ENCODE measurements at places on chromosomes 13 and 19.
A peak's percentile ranks its signal among the peaks of the same experiment; 100 is the strongest.

DNA sequence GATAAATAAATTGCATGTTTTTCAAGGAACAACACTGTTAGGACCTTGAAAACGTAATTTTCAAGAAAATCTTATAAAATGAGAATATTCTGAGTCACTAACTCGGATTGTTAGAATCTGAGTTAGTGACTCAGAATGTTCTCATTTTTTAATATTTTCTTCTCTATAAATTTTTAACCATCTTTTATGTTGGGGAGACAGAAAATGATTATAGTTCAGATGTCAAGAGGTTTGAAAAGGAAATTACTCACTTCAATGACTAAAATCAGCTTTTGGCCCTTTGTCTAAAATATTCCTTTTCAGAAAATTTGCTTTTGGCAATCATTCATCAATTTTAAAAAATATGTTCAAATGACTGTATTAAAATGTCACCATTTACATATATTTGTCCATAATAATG is 264.2 kb upstream of the EDNRB start:
- no peak for DNase-seq

DNA sequence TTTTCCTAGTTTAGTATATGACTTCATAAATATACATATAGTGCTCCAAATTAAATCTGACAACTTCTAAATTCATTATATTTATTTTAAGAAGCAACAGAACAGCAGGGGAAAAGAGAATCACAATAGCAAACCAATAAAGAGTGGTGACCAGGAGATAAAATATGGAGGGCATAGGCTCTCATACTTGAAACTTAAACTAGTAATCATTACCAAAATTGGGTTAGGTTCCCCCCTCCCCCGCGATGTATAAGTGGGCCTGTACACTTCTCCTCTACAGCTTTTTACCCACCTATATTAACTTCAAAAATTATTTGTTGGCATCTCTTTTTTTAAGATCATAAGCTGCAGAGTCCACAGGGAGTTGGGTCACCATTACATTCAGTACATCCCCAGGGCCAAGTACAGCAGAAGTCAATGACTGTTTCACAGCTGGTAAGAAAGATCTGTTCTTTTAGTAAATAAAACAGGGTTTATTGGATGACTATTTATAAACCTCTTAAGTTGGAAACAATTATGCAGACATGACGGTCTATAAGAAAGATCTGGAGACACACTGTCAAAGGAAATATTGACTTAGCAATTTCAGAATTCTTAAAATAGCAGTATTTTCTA is 29.4 kb downstream of the KLF12 start:
- no peak for DNase-seq

- DNase-seq: no peak
Measured at GRCh38 chr13:27667946-27668345, 46.3 kb downstream of the POLR1D start.

DNA sequence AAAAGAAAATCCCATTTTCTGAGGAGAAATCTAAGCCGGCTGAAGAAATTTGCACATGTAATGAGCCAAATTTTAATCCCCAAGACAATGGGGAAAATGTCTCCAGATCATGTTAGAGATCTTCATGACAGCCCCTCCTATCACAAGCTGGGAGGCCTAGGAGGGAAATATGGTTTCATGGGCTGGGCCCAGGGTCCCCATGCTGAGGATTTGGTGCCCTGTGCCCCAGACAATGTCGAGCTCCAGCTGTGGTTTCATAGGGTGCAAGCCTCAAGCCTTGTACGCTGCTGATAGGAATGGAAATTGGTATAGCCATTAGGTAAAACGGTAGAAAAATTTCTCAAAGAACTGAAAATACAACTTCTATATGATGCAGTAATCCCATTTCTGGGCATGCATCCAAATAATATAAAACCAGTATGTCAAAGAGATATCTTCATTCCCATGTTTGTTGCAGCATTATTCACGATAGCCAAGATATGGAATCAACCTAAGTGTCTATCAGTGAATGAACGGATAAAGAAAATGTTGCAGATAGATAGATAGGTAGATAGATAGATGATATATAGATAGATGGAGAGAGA is 19.3 kb upstream of the FREM2 start:
- DNase-seq: no peak

- peak; percentile 42 for DNase-seq
Measured at GRCh38 chr19:44112802-44113137, 429 bp upstream of the ZNF225 start.

GRCh38 chr13:28012383-28012782 is 23.9 kb upstream of the URAD start:
- DNase-seq: no peak

GRCh38 chr19:14474827-14475226 is 327 bp downstream of the PTGER1 start:
- no peak for DNase-seq

- no peak for DNase-seq
Measured at GRCh38 chr13:89324582-89324981, 1653.4 kb downstream of the SLITRK5 start.

DNA sequence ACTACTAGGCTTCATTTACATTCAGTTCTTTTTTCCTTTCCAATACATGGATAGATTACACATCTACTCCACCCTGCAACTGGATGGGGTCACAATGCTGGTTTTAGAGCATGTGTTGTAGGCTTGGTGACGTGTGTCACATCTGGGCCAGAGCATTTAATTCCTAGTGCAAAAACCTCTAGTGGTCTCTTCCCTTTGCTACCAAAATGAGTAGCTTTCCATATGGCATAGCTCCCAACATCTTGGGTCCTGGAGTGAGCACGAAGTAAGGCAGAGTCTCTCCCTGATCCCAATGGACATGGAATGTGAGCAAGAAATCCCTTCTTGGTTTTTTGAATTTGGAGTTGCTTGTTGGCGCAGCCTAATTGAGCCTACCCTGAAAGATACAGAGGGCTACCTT is 51.7 kb downstream of the TNFSF11 start:
- no peak for DNase-seq

- no peak for DNase-seq
Measured at GRCh38 chr19:18292810-18293641, 11.6 kb upstream of the JUND start.

DNA sequence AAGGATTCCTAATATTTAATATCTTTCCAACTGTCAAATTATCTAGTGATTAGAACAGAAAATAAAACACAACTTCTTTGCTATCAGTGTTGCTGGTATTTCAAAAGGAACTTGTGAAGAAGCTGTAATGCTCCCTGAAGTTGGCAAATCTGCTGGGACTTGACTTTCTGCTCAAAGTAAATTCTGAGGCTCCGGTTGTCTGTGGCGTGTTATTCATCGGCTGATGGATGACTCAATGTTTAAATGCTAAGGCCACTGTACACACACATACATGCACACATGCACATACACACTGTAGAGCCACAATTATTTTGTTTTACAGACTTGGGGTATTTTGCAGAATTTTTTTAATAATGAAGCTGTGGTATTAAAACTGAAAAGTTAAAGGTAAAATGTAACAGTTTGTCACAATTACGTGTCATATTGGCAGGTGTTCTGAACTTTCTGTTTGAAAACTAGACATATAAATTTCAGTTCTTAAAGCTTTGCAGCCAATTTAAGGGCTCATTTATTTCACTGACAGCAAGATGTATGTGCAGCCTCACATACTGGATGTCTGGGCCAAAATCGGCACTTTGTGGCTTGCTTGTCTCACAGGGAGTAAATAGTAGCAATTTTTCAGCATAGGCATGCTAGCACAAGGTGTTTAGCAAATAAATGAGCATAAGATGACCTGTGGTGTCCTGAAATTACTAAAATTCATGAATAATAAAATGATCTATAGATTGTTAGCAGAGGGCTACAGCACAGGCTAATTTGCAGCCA is 1691.7 kb upstream of the PCDH20 start:
- DNase-seq: peak; percentile 70

DNA sequence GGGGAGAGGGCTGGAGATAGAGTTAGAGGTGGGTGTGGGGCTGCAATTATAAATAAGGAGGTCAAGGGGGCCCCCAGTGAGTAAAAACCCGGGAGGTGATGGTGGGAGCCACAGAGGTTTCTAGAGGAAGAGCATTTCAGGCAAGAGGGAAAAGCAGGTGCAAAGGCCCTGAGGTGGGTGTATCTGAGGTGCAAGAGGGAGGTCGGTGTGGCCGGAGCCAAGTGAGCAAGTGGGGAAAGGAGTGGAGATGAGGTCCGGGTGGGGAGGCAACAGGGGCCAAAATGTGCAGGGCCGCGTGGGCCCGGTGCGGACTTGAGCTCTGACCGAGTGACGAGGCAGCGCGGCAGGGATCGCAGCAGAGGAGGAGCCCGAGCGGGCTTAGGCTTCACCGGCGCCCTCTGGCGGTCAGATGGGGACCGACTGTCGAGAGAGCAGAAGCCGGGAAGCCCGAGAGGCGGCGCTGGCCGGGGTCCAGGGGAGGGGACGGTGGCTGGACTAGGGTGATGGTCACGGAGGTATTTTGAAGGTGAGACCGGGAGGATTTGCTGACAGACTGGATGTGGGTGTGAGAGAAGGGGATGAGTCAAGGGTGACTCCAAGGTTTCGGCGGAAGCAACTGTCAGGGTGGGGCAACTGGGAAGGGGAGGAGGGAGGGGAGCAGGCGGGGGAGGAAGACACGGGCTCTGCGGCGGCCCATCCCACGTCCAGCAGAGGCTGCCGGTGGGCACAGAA is 17.7 kb upstream of the SPACA4 start:
- peak; percentile 92 for DNase-seq

DNA sequence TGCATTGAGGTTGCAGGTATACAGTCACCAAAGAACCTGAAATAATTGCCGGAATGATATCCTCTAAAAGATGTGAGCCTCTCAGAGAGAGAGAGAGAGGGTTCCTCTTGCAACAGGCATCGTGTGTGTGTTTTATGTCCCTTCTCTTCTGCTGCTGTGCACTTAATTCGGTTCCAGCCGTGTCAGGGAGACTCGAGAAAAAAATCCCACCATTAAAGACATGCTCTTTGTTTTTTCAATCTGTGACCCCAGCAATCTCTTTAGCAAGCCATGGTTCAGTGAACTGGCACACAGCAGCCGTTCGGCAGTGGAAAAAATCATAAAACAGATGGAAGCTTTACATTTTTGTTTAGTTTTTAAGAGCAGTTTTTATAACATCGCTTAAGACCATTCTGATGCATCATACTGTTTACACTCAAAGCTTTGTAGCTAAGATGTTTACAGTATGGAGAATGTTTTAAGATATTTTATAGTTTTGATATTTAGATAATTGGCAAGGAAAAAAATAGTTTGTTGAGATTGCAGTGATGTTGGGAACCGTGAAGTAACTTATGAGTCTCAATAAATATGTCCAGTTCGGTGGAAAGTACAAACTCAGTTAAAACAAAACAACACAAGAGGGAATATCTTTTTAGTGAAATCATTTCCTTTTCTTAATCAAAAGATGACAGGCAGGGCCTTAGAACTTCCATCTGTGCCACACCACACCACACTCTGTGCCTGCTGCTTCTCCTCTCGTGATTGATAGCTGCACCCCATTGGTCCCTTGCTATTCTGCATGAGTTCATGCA is 31.2 kb upstream of the ZNF536 start:
- peak; percentile 72 for DNase-seq

- DNase-seq: no peak
Measured at GRCh38 chr13:36903925-36904595, 16.0 kb downstream of the SMAD9 start.

DNA sequence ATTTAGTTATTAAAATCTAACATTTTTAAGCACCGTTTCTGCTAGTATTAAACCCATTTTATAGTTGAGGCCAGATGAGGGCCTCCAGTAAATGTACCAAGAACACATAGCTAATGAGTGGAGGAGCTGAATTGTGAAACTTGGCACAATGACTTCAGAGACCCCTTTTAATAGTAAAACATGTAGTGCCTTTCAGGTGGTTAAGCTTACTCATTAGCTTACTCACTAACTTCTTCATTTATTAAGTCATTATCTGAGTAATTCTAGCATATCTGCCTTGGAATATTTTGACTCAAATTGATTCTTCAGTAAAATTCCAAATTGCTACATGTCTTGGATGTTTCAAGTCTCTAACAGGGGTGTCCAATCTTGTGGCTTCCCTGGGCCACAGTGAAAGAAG is 735.2 kb downstream of the LIG4 start:
- DNase-seq: no peak

GRCh38 chr19:33809960-33810359 is 13.3 kb downstream of the KCTD15 start:
- DNase-seq: no peak

DNA sequence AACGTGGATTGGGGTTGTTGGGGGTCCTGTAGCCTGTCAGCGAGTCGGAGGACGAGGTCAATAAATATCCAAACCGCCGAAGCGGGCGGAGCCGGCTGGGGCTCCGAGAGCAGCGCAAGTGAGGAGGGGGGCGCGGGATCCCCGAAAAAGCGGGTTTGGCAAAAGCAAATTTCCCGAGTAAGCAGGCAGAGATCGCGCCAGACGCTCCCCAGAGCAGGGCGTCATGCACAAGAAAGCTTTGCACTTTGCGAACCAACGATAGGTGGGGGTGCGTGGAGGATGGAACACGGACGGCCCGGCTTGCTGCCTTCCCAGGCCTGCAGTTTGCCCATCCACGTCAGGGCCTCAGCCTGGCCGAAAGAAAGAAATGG is 754 bp upstream of the SIX5 start:
- DNase-seq: peak; percentile 70

- peak; percentile 92 for DNase-seq
Measured at GRCh38 chr19:48745208-48745995, 1.3 kb downstream of the IZUMO1 start.

GRCh38 chr13:28043224-28043623 is 54.7 kb upstream of the URAD start:
- DNase-seq: no peak

DNA sequence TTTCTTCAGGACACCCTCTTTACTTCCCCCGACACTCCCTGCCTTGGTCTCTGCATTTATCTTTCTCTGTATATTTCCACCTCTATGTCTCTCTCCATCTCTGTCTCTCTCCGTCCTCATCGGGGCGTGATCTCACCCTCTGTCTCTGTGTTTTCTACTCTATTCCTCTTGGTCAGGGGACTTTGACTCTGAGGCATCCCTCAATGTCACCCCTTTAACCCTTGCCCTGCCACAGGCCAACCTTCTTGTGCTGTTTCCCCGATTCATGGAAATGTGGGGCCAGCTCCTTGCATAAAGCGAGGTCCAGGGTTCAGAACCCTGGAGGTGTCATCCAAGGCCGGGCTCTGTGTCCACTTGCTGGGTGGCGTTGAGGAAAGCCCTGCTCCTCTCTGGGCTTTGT is 46.8 kb downstream of the COLGALT1 start:
- no peak for DNase-seq

- DNase-seq: no peak
Measured at GRCh38 chr19:31516756-31517155, 167.5 kb upstream of the TSHZ3 start.
